ENCODE measurements at places on chromosomes 11 and 22.

GRCh38 chr11:96315476-96315875 is 27.5 kb downstream of the MAML2 start:
- no peaks in the 10 kb centered on the region for H3K27me3 ChIP-seq
- no peaks in the 10 kb centered on the region for H3K36me3 ChIP-seq
- H3K27ac ChIP-seq, result no peak overlapping the region
- H3K4me1 ChIP-seq, result peaks cover 32% of the 10 kb centered on the region
- DNase-seq, result no peak

DNA sequence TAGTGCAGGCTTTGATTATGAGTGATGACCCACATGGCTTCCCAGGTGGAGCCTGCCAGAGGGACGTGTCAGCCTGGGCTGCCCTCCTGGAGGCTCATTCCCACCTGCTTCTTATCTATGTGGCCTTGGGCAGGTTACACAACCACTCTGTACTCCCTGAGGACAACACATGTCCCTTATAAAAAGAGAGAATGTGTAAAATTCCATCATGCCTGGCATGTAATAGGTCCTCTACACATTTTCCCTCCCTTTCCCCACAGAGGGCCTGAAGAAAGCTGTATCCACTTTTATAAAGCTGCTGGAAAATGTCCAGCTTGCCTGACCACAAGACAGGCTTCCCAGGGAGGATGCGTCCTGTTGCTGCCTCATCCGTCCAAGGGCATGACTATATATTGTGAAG is 55.0 kb upstream of the VSTM5 start:
- H3K27me3 ChIP-seq, result peaks cover 4% of the 10 kb centered on the region
- H3K27ac ChIP-seq, result no peak overlapping the region
- H3K4me1 ChIP-seq, result no peaks in the 10 kb centered on the region
- no peak overlapping the region for H3K4me3 ChIP-seq

DNA sequence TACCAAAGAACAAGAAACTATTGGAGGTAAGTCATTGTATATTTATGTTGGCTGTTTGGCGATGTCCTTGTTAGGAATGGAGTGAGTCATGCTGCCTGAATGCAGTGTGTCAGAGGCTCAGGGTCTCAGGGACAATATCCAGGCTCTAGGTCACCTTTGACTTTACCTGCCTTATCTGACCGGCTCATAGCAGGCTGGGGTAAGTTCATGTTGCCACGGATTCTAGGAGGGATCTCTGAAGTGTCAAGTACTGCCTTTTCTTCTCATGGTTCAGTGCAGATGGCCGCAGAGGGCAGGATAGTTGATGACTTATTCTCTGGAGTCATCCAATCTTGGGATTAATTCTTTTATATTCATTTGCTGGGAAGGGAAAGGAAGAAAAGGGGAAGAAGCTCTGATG is 53.2 kb downstream of the SPON1 start:
- H3K4me1 ChIP-seq, result peaks cover 13% of the 10 kb centered on the region
- DNase-seq, result no peak
- H3K4me3 ChIP-seq, result no peak overlapping the region

- no peak for DNase-seq
- peak overlapping the region; percentile 93 for H3K27ac ChIP-seq
- peak overlapping the region; percentile 93 for H3K4me3 ChIP-seq
- peaks cover 3% of the 10 kb centered on the region for H3K27me3 ChIP-seq
- H3K36me3 ChIP-seq, result no peaks in the 10 kb centered on the region
These were observed 948 bp upstream of the MRTFA start for GRCh38 chr22:40637183-40638150.

DNA sequence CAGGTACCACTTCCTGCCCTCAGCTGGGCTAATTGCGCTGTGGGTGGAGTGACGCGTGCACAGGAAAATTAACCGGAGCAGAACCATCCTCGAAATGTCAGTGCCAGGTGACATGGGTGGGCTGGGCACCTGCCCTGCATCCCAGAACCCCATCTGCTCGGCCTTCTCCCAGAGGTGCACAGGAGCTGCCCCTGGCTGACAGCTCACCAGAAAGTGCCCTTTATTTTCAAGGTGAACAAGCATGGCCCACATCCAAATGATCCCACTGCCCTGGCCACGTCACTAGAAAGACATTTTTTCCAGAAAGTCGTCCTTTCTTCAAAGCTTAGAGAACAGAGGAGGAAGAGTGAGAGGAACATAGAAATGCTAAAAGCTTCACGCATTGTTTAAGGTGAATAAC is 4.1 kb upstream of the ELFN2 start:
- H3K4me1 ChIP-seq, result no peaks in the 10 kb centered on the region
- peaks cover 12% of the 10 kb centered on the region for H3K27me3 ChIP-seq
- no peak overlapping the region for H3K27ac ChIP-seq
- H3K4me3 ChIP-seq, result no peak overlapping the region
- H3K36me3 ChIP-seq, result peaks cover 3% of the 10 kb centered on the region

DNA sequence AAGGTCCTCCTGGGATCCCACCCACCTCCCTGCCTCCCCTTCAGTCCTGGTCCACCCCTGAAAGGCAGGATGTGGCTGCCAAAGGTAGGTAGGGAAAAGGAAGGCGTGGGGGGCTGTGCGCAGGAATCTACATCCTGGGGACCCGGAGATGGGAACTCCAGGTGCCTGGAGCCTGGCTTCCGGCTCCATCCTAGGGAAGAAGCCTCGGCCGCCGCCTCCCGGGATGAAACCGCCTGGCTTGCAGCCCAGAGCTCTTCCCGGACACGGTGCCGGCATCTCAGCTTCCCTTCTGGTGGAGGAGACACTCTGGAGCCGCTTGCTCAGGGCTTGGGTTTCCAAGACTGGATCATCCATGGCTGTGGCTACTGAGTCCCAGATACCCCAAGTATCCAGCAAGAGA is 33.3 kb upstream of the PDGFB start:
- peaks cover 36% of the 10 kb centered on the region for H3K4me1 ChIP-seq
- H3K27me3 ChIP-seq, result peaks cover 5% of the 10 kb centered on the region
- no peak for DNase-seq
- H3K4me3 ChIP-seq, result no peak overlapping the region

- H3K27ac ChIP-seq, result no peak overlapping the region
- peaks cover 4% of the 10 kb centered on the region for H3K36me3 ChIP-seq
- DNase-seq, result no peak
- no peak overlapping the region for H3K4me3 ChIP-seq
- peaks cover under 1% of the 10 kb centered on the region for H3K27me3 ChIP-seq
These were observed 205.7 kb downstream of the SNX19 start for GRCh38 chr11:130710497-130711012.

GRCh38 chr11:95794086-95794485 is 3.8 kb downstream of the CEP57 start:
- peaks cover 14% of the 10 kb centered on the region for H3K4me1 ChIP-seq
- H3K4me3 ChIP-seq, result no peak overlapping the region
- peaks cover 12% of the 10 kb centered on the region for H3K27me3 ChIP-seq
- no peak overlapping the region for H3K27ac ChIP-seq
- H3K36me3 ChIP-seq, result no peaks in the 10 kb centered on the region

GRCh38 chr22:39519681-39520225 is 609 bp upstream of the ATF4 start:
- H3K4me1 ChIP-seq, result peaks cover 44% of the 10 kb centered on the region
- H3K27me3 ChIP-seq, result peaks cover 15% of the 10 kb centered on the region
- peak; percentile 93 for DNase-seq
- peaks cover 42% of the 10 kb centered on the region for H3K36me3 ChIP-seq

- H3K36me3 ChIP-seq, result no peaks in the 10 kb centered on the region
- no peak overlapping the region for H3K27ac ChIP-seq
- H3K4me1 ChIP-seq, result peaks cover 16% of the 10 kb centered on the region
- peaks cover 6% of the 10 kb centered on the region for H3K27me3 ChIP-seq
- H3K4me3 ChIP-seq, result no peak overlapping the region
These were observed 25.2 kb downstream of the RPS6KA4 start for GRCh38 chr11:64384028-64384737.

- no peak for DNase-seq
- no peak overlapping the region for H3K4me3 ChIP-seq
- peaks cover 12% of the 10 kb centered on the region for H3K4me1 ChIP-seq
- H3K27ac ChIP-seq, result peak overlapping the region; percentile 30
- H3K36me3 ChIP-seq, result no peaks in the 10 kb centered on the region
These were observed 79.7 kb downstream of the LARGE2 start for GRCh38 chr11:46002189-46002588.

DNA sequence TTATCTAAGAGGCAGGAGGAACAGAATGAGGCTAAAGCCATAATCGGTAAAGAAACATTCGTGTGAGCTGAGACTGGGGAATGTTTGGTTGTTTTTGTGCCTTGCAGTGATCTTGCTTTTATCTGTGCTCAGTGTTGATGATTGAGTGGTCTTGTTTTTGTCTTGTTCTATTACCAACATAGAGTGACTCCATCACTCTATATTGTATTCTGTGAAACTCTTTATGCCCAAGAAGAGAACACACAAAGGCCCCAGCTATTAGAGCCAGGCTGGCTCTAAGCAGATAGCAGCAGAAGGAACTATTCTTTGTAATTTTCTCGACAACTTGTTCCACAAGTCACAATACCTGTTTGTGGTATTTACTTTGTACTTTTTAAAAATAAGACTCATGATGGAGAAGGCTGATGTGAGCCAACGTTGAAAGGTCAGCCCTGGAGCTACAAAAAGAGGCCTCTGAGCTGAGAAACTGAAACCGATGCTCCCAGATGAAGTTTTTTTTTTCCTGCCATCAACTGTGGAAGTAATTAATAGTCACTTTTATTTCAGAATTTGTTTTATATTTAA is 68.4 kb downstream of the LARGE1 start:
- no peaks in the 10 kb centered on the region for H3K36me3 ChIP-seq
- no peak overlapping the region for H3K27ac ChIP-seq
- no peak for DNase-seq

DNA sequence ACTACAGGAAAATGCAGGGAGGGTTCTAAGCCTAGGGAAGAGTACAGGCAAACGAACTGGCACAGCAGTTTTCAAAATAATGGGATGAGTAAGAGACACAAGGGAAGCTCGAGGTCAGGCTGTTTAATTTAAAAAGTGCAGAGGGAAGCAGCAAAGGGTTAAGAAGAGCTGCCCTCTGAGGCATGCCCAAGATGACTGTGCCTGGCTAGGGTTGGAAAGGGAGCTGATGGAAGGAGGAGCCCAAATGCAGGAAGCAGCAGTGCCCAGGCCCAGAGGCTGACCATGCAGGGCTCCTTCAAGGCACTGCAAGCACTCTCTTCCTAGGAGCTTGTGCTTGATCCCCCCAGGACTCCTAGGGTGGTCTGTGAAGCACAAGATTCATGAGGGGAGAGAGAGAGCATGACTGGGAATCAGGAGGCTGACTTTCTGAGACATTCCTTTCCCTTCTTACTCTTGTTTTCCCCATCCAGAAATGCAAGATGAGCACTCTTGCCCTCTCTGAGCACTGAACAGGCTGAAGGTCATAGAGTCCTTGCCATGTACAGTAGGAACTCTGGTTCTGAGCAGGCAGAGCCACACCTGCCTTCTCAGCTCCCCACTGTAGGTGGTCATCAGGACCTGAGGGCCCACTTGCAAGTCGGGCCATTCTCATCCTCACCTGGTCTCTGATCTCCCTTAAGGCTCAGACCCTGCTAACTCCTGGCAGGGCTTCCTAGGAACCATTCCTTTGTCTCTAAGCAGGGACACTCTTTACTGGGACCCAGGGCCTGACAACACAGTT is 46.7 kb upstream of the DRD2 start:
- no peaks in the 10 kb centered on the region for H3K4me1 ChIP-seq
- no peaks in the 10 kb centered on the region for H3K36me3 ChIP-seq
- H3K27me3 ChIP-seq, result peaks cover 4% of the 10 kb centered on the region
- DNase-seq, result no peak
- no peak overlapping the region for H3K4me3 ChIP-seq

DNA sequence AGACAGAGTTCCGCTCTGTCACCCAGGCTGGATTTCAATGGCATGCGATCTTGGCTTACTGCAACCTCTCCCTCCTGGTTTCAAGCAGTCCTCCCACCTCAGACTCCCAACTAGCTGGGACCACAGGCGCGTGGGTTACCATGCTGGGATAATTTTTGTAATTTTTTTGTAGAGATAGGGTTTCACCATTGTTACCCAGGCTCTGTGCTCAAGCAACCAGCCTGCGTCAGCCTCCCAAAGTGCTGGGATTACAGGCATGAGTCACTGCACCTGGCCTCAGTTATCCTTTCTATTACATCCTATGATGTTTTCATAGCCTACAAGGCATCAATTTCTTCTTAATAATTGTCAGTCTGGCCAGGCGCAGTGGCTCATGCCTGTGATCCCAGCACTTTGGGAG is 36.5 kb downstream of the LRRC74B start:
- peaks cover 2% of the 10 kb centered on the region for H3K27me3 ChIP-seq
- no peak overlapping the region for H3K27ac ChIP-seq
- no peak for DNase-seq
- no peak overlapping the region for H3K4me3 ChIP-seq
- H3K36me3 ChIP-seq, result no peaks in the 10 kb centered on the region
- H3K4me1 ChIP-seq, result no peaks in the 10 kb centered on the region

DNA sequence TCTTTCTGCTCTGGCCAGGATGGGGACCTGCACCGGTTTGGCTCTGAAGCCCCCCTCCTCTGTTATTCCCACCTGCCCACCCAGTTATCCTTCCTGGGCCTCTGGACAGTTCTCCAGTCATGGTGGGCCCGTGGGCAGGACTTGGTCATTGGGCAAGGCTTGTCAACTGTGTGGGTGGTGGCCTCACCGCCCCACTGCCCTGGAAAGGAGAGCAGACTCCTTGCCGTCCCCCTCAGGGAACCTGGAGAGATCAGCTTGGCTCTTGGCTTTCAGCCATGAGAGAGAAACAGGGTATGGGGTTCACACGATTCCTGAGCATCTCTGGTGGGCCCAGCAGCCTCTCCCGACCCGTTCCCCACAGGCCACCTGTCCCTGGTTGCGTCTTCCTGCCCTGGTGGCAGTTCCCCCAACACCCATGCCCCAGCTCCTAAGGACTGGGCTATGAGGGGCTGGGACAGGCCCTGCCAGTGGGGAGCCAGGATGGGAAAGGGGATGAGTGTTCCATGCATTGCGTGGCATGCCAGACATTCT is 92.3 kb downstream of the MORC2 start:
- no peak overlapping the region for H3K4me3 ChIP-seq
- H3K27me3 ChIP-seq, result peaks cover 8% of the 10 kb centered on the region
- no peak overlapping the region for H3K27ac ChIP-seq
- no peaks in the 10 kb centered on the region for H3K36me3 ChIP-seq
- DNase-seq, result no peak

- H3K27ac ChIP-seq, result peak within 1 kb of the TSS; percentile 6
- peaks cover 31% of the 10 kb centered on the region for H3K4me1 ChIP-seq
- H3K27me3 ChIP-seq, result peaks cover 8% of the 10 kb centered on the region
- peak; percentile 74 for DNase-seq
These were observed at the start of gene CYB5R2 for GRCh38 chr11:7672960-7673723. TSS of gene CYB5R2 (minus strand) at chr11:7673500. CDS start at chr11:7672825, 675 bp downstream.

- peaks cover 87% of the 10 kb centered on the region for H3K4me1 ChIP-seq
- peaks cover 45% of the 10 kb centered on the region for H3K36me3 ChIP-seq
- peak overlapping the region; percentile 32 for H3K27ac ChIP-seq
- no peak for DNase-seq
- H3K27me3 ChIP-seq, result peaks cover 10% of the 10 kb centered on the region
These were observed 21.1 kb downstream of the TSPAN18 start for GRCh38 chr11:44747836-44748235.

GRCh38 chr11:88411265-88411664 is 73.7 kb upstream of the CTSC start:
- no peak overlapping the region for H3K4me3 ChIP-seq
- H3K27me3 ChIP-seq, result peaks cover 7% of the 10 kb centered on the region
- H3K4me1 ChIP-seq, result peaks cover 25% of the 10 kb centered on the region
- no peak overlapping the region for H3K27ac ChIP-seq
- no peak for DNase-seq
